GM12864 (cell line): ENCODE measurements at places on chromosomes 11 and 22.

DNA sequence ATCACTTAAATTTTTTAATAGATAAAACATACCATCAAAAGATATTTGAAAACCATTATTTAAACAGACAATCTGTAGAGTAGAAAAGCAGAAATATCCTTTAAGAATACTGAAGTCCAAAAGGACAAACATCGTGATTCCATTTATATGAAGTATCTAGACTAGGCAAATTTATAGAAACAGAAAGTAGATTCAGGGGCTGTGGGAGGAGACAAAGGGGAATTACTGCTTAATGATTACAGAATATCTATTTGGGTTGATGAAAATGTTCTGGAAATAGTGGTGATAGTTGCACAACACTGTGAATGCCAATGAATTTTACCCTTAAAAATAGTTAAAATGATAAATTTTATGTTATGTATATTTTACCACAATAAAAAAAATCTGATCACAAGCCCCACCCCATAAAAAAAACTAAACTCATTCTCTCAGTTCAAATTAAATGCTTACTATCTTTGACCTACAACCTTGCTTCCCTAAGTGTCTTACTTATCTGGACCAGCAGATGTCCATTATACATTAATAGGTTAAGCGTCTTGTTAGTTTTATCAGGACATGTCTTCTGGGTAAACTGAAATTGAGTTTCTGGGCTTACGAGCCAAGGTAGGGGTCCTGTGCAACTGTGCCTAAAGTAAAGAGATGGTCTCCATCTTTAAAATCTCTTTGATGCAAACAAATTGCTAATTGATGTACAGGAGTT, 86.3 kb downstream of the FCHSD2 start:
- no peak for DNase-seq

DNA sequence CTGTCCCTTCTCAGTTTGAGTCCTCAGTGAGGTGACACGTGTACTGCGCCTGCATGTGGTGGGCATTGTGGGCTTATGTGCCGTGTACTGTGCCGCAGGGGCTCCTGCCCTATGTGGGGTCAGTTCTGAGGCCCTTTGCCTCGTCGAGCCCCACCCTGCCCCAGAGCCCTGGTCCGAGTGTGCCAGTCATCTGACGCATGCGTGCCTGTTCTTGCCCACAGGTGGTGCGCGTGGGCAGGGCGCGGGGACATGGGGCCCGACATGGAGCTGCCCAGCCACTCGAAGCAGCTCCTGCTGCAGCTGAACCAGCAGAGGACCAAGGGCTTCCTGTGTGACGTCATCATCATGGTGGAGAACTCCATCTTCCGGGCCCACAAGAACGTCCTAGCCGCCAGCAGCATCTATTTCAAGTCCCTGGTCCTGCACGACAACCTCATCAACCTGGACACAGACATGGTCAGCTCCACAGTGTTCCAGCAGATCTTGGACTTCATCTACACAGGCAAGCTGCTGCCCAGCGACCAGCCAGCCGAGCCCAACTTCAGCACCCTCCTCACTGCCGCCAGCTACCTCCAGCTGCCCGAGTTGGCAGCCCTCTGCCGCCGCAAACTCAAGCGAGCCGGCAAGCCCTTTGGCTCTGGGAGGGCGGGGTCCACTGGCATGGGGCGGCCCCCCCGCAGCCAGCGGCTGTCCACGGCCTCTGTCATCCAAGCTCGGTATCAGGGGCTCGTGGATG, 22.3 kb upstream of the TMEM191C start:
- DNase-seq: no peak

DNA sequence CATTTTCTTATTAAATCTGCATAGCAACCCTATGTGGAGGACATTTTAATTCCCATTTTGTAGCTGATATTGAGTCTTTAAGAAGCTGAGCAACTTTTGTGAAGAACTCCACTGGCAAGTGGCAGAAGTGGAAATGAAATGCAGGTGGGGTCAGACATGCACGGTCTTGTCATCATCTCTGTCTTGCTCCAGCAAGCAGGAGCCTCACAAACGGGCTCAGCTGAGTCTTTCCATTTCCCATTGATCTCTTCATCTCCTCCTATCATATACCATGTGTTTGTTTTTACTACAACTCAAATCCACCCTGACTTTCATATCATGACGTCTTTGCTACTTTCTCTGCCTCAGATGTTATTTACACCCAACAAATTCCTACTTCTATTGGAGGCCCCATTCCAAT, 97.9 kb upstream of the TENM4 start:
- DNase-seq: no peak

DNA sequence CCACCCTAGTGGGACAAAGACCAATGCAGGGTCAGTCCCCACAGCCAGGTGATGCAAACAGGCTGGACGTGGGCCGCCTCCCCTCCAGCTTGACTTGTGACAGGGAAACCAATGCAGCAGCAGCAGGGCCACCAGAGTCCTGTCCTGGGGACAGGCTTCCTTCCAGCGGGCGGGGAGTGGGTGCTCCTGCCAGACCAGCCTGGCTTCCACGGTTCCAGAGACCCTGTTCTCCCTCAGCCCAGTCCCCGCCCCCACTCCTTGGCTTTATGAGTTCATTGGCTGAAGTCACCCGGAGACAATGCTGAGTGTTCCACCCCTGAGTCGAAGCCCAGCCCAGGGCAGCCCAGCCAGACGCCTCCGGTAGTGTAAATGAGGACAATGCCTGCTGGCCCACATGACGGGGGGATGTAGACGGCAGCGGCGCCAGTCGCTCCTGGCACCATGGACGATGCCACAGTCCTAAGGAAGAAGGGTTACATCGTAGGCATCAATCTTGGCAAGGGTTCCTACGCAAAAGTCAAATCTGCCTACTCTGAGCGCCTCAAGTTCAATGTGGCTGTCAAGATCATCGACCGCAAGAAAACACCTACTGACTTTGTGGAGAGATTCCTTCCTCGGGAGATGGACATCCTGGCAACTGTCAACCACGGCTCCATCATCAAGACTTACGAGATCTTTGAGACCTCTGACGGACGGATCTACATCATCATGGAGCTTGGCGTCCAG, at the start of gene TSSK2:
Gene TSSK2, plus strand, starts transcription at position 350 of the 726 bp plus-strand sequence. Its CDS starts 92 bp downstream, at position 442.
- no peak for DNase-seq

GRCh38 chr11:67634366-67635230, 4.9 kb upstream of the NUDT8 start:
- no peak for DNase-seq

DNA sequence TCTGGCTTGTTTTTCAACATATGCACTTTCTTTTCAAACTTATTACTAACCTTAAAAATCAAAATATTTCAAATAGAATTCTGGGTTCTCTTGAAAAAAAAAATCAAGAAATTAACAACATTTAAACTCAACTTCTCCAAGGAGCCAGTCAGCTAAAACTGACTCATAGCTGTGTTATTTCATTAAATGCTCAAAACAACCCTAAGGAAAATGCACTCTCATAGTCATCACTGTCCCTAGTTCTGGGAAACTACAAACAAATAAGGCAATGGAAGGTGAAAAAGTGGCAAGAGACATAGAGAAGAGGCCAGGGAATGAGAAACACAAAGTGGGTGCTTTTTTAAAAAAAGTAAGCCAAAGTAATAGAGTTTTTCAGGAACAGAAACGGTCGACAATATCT, 4.1 kb upstream of the ARHGAP20 start:
- no peak for DNase-seq

DNA sequence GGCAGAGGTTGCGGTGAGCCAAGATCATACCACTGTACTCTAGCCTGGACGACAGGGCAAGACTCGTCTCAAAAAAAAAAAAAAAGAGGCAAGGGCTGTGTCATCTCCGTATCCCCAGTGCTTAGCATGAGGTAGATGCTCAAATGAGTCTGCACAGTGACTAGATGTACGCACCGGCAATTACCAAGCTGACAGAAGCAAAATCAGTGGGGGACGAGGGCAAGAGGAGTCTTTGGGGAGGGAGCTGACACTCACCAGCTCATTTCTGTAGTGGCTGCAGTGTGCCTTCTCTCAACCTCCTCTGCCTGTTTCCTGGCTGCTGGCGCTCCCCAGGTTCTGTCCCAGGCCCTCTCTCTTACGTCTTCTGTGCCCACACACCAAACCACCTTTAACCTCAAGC, 69.9 kb downstream of the PACSIN2 start:
- no peak for DNase-seq

DNA sequence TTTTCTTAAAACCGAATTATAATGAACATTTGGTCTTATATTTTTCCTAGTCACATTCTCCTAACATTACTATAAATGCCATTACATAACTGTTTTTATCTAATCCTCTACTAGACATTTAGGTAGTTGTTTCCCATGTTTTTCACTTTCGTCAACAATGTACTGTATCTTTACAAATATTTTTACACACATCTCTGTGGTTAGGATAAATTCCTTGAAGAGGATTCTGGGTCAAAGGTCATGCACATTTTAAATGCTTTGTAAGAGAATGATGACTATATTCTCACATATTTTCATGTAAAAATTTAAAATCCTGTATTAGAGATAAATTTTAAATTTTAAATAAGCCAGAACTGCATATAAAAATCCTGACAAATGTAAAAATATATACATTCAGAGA, 61.3 kb upstream of the CLNS1A start:
- no peak for DNase-seq

GRCh38 chr22:29012952-29013351, 48.7 kb downstream of the C22orf31 start:
- DNase-seq: no peak

DNA sequence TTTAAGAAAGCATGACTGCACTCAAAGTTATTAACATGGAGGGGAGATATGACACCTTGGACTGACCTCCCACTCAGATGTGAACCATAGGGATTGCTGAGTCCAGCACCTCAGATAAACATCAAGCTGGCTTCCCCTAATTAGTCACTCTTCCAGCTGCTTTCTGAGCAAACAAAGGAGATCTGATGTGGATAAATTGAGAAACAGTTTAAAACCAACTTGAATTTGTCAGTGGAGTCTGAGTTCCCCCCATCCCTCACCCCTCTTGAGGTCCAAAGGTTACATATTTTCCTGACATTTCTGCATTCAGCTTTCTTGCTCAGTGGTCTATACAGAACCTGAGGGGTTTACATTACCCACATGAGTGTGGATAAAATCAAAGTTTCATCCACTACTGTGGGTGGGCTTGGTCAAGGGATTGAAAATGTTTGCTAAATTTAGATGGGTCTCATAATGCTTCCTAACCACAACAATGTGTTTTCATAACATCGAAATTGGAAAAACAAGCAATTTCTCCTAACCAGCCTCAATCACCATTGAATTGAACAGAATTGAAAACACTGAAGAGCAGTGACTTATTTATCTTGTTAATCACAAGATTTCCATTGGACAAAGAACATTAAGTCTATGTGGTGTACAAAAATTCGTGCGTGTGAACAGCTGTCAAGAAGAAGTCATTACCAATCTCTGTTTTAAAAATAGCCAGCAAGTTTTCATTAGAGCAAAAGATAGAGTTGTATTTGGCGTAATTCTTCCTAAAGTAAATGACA, 292.3 kb downstream of the METTL15 start:
- DNase-seq: no peak

DNA sequence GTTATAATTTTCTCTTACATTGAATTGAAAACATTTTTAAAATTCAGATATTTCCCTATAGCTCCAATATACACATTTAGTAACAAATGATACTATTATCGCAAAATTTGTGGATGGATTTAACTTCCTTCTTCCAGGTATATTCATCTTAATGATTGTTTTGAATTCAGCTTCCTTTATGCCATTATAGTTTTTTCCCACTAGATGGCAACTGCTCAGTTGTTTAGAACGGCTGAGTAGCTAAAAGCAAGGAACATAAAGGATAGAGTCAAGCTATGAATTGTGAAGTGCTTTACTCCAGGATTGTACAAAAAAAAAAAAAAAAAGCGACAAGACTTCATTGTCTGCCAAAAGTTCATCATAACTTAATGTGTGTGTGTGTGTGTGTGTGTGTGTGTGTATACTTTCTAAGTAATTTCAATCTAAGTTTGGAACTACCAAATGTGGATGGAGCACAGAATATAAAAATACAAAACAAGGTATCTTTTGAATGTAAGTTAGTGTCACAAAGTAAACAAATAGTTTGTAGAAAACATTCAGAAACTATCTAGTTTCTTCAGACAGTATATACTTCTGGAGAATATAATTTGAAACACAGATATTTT, 846.4 kb downstream of the DLG2 start:
- DNase-seq: no peak

- DNase-seq: no peak
Measured at GRCh38 chr11:27429761-27430393, 42.7 kb downstream of the LGR4 start.

DNA sequence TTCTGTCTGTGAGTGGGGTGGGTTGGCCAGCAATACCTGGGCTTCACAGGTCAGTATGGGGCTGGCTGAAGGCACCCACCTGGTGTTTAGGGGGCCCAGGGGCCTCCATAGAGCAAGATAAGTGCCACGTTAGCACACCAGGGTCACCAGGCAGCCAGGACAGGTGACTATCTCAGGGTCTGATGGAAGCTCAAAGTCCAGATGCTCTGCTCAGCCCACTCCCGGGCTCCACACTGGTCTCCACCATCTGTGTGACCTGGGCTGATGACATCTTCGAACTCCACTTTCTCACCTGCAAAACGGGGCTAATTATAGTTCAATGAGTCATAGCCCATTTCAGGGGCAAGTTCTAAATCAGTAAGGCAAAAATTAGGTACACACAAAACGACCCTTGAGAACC, 39.4 kb upstream of the PRDM11 start:
- DNase-seq: no peak

- no peak for DNase-seq
Measured at GRCh38 chr22:22999523-22999922, 70.8 kb upstream of the GNAZ start.

GRCh38 chr22:36767035-36767775, 8.7 kb downstream of the IFT27 start:
- no peak for DNase-seq

- no peak for DNase-seq
Measured at GRCh38 chr11:16572945-16573344, 165.5 kb upstream of the C11orf58 start.

- no peak for DNase-seq
Measured at GRCh38 chr22:21593406-21594232, 26.1 kb downstream of the UBE2L3 start.

DNA sequence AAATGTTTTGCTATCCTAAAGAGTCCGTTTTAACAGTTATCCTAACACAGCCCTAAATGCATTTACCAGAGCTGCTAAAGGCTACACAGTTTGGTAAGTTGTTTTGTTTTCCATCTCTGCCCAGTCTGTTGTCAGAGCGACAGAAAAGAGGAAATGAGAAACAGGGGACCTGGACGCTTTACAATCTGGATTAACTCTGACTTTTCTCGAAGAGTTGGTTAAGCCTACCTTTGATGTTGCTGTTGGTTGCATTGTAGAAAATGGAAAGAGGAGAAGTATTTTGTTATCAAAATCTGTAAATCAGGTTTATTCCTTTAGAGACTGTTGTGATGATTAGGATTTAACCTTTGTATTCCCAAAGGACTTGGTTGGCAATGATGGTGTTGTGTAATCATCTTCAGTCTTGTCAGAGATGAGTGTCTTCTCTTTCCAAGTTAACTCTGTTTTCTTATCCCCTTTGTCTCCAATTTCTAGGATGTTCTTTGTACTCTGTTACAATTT, 481 bp downstream of the ANGPTL5 start:
- DNase-seq: no peak
